ENCODE measurements at places on chromosomes 12 and 14.

DNA sequence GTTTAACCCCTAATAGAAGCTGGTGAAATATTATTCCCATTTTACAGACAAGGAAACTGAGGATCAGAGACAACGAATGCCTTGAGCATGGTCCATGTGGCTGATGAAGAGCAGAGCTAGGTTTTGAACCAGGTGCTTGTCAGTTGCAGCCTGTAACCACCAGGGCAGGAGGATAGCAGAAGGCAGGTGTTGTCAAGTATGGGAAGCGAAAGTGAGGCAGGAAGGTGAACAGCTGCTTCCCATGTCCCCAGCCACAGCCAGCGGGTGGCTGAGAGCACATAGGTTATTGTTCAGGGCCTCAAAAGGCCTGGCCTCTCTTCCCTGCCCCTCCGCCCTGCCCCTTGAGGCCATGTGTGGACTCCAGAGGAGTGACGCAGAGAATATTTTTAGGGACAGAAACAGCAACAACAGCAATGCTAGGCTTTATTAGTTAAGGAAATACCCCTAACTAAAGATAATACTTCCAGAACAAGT is 39.6 kb downstream of the IQSEC3 start:
- peak; percentile 5 for DNase-seq

DNA sequence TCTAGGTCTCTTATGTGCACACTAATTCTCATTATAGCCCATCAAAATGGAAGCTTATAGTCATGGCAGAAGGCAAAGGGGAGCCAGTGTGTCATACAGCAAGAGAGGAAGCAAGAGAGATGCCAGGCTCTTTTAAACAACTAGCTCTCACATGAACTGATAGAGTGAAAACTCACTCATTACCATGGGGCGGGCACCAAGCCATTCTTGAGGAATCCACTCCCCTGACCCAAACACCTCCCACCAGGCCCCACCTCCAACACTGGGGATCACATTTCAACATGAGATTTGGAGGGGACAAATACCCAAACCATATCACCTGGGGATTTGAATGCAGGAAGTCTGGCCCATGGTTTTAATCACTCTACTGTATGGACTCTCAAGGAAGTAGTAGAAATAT is 36.9 kb upstream of the CRACR2A start:
- no peak for DNase-seq

DNA sequence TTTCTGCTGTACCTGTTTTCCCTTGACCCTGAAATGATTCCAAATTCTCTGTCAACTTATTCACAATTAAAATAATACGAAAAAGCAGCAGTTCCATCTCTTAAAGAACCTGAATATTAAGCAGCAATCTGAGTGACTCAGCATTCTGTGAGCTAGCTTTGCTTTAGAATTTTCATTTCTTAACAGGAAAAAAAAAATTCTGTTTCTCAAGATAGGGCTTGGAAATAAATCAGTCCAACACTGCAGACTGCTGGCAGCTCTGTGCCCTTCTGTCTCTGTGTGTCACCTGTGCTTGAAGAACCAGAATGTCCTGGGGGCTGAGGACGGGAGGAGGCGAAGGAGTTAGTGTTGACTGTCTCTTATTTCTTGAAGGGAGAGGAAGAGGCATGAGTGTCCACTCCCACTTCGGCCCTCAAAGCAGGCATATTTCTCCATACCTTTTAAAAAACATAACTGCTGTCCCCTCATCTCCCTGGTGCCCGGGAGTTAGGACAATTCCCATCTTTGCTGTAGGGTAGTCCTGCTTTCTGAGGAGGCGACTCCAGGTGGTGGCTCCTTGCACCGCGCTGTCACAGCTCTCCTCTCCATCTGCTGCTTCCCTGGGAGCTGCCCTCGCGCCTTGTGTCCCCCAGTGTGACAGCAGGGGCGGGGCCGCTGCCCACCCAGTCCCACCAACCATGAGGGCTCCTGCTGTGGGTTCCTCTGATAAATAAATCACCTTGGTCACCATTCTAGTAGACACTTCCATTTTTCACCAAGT is 203.1 kb downstream of the CALM1 start:
- DNase-seq, result no peak

GRCh38 chr12:122884860-122885259 is 11.1 kb downstream of the VPS37B start:
- DNase-seq, result no peak

DNA sequence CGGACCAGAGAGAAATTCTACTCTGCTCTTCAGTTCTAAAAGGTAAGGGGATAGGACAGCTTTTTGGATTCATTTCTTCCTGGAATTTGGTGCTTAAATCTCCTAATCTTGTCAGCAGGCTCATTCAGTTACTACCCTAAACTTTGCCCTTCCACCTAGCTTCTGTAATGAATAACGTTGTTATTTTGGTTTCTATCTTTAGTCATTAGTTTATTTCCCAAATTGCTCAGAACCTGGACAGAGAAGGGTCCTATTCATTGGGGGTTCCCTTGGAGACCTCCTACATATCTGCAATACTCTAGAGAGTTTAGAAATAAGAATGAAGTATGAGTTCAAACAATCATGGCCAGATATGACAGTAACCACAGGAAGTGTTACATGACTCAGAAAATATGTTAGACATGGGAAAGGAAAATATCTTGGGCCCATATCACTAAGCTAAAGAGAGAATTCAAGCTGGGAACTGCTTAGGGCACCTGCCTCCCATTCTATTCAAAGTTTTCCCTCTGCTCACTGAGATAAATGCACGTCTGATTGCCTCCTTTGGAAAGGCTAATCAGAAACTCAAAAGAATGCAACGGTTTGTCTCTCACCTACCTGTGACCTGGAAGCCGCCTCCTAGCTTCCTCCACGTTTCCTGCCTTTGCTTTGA is 87.9 kb downstream of the GAS2L3 start:
- no peak for DNase-seq

- no peak for DNase-seq
Measured at GRCh38 chr14:93186466-93186865, 1.3 kb downstream of the LYSET start.

Data from CD4-positive, alpha-beta T cell treated with Interferon alpha-2 for 1 hour (primary cell).